ENCODE measurements at places on chromosomes 6 and 20.
A peak's percentile ranks its signal among the peaks of the same experiment; 100 is the strongest.

DNA sequence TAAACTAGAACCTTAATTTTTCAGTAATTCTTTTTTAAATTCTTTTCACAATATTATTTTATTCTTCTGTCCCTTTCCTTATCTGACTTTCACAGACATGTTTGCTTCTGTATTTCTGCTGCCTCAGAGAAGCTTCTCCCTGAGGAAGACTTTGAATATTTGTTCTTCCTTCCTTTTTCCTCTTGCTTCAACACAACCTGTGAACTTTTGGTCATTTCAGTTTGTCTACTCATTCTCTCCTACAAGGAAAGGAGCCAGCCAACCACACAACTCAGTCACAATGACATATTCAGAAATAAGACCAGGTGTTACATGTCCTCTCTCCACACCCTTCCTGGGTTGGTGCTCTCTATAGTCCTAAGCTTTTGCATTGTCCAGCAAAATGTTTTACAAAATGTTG is 310.4 kb downstream of the TFAP2B start:
- no peak for DNase-seq

DNA sequence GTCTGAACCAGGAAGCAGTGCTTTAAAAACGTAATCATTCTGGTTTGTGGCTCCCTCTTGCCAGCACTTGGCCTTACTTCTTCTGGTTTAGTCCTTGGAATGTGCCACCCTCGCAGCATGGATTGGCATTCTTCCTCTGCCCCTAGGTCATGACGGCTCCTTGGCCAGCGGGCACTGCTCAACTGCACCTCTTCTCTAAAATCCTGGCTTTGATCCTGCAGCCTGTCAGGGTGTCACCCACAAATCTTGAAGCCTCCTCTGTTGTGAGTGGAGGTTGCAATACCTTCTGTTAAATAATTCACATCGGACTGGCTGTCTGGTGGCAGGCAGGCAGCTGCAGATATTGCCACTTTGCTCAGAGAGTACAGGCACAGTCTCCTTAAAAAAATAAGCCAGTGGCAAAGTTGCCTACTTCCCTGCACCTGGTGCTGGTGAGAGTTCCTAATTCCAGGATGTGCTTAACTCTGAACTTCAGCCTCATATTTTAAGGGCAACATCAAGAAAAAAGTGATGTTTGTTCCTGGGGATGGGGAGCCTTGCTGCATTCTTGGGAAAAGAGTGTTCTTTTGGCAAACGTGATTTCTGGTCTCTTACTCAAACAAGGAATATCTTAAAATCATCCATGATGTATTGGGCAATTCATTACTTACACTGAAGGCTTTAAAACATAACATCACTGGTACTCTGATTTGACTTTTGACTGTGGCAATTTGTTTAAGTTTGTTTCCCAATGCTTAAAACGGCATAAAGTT is 179.8 kb downstream of the FOXA2 start:
- no peak for DNase-seq

DNA sequence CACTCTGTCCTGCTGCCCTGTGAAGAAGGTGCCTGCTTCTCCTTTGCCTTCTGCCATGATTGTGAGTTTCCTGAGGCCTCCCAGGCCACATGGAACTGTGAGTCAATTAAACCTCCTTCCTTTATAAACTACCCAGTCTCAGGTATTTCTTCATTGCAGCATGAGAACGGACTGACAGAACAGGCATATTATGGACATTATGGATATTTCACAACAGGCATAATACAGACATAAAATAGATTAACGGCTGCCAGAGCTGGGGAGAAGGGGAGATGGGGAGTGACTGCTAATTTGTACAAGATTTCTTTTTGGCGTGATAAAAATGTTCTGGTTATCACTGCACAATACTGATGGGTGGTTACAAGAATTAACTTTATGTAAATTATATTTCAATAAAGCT is 29.4 kb downstream of the TRPC4AP start:
- no peak for DNase-seq

DNA sequence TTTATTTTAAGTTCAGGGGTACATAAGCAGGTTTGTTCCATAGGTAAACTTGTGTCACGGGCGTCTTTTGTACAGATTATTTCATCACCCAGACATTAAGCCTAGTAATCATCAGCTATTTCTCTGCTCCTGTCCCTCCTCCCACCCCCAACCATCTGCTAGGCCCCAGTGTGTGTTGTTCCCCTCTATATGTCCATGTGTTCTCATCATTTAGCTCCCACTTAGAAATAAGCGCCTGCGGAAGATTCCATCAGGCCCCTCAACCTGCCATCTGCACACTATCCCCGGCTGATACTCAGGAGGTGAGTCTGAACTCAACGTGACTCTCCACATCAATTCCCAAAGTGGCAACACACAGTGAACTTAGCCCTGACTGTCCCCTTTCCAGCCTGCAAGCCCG is 228.0 kb upstream of the SYNDIG1 start:
- no peak for DNase-seq

GRCh38 chr6:87658516-87658915 is 43.5 kb downstream of the AKIRIN2 start:
- no peak for DNase-seq

DNA sequence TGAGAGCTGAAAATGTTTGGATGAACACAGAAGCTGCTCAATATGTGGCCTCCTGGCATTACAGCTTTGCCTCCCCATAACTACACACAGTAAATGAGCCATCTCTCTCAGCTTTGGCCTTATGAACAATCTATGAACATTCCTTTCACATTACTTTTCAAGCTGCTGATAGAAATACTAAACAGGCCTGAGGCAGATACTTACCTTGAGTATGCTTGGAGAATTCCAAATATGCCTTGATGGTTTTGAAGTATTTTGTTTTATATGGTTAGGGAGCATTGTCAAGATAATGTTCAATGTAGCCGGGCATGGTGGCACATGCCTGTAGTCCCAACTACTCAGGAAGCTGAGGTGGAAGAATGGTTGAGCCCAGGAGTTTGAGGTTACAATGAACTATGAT is 104.5 kb downstream of the CD24 start:
- no peak for DNase-seq

DNA sequence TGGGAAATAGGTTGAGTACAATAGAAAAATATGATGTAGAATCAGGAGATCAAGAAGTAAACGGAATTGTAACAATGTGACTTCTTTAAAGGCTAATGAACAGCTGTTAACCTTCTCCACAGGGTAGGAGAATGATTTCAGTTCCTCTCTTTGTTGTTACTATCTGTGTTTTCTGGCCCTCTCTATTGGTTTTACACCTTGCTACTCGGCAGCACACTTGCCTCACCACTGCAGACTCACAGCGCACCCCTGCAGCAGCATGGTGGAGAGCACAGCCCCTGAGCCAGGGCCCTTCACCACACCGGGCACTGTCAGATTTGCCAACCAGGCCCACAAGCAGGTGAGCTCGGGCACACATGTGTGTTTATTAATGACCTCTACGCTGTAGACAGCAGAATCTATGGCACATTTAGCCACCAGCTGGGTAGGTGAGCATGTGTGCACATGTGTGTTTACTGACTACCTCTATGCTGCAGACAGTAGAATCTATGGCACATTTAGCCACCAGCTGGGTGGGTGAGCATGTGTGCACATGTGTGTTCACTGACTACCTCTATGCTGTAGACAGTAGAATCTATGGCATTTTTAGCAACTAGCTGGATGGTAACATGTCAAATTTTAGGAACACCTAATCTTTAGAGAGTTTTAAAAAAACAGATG is 16.8 kb downstream of the SFT2D1 start:
- no peak for DNase-seq

DNA sequence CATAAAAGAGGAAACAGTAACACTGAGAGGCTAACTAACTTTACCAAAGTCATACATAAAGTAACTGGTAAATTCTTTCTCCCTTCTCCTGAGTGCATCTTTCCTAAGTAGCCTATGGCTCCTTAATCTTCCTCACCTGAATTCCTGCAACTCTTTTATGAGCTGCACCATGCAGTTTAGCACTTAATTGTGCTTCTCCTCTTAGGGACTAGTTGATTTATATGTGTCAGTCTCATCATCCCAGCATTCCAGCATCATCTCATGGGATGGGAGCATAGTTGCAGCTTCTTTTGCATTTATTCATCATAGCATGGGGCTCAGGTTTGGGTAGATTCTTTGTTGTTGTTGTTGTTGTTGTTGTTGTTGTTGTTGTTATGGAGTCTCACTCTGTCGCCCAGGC is 3.5 kb upstream of the TSPYL1 start:
- DNase-seq, result no peak

DNA sequence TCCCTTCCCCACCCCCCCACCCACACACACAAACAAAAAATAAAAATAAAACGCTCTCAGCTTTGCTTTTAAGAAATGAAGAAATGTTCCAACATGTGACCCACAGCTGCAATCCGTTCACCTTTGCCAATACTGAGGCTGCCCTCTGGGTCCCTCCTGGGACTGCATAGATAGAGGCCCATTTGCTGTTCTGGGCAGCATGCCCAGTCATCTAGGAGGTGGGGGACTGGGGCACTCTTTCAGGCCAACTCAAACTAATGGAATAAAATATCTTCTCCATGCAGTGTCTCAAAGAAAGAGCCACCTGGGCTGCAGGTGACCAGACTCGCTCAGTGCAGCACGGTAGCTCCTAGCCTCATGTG is 79.9 kb downstream of the SLC22A3 start:
- peak; percentile 83 for DNase-seq

DNA sequence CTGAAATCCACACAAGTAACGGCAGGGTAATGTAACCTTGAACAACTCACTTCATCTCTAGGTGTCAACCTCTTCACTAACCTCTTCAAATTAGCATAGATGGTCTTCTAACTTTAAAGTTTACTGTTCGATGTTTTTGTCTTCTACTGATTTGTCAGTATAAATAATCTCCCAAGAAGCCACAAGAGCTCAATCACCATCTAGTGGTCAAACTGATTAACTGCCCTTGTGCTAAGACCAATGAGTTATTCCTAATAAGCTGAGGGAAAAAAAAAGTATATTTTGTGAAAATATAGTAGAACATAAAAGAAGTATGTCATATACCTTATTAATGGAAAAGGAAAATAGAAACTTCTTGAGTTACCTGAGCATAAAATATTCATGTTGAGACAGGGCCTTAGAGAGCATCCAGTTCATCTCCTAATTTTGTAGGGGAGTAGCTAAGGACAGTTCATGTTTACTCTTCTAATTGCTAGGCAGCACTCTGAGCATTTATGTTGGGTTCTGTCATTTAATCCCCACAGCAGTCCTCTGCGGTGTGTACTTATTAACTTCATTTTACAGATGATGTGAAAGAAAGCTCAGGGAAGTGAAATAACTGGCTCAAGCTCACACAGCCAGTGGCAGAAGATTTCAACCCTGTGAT is 317.1 kb downstream of the ESR1 start:
- DNase-seq, result peak; percentile 45

DNA sequence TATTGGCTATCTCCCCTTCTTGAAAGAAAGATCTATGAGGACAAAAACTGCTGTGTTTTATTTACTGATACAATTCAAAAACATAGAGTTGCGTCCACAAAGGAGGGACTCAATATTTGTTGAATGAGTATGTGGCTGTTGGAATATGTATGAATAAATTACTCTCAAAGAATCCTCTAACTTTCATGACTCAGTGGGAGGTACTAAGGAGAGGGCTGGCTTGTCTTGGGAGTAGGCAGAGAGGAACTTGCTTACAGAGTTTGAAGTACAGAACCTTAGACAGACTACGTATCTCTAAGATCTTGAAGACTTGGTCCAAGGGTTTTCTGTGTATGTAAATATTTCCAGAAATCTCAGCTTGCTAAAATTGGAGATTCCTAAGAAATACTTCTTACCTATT is 504.0 kb upstream of the PTCHD4 start:
- DNase-seq, result no peak

GRCh38 chr20:60395991-60396390 is 437.8 kb downstream of the CDH26 start:
- DNase-seq, result no peak

DNA sequence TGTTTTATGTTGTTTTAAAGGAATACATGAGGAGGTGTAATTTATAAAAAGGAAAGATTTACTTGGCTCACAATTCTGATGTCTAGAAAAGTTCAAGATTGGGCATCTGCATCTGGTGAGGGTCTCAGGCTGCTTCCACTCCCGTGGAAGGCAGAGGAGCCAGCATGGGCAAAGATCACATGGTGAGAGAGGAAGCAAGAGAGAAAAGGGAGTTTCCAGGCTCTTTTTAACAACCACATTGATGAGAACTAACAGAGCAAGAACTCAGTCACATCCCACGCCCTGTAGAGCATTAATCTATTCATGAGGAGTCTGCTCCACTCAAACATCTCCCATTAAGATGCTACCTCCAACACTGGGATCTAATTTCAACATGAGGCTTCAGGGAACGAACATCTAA is 1666.3 kb downstream of the HACE1 start:
- no peak for DNase-seq

DNA sequence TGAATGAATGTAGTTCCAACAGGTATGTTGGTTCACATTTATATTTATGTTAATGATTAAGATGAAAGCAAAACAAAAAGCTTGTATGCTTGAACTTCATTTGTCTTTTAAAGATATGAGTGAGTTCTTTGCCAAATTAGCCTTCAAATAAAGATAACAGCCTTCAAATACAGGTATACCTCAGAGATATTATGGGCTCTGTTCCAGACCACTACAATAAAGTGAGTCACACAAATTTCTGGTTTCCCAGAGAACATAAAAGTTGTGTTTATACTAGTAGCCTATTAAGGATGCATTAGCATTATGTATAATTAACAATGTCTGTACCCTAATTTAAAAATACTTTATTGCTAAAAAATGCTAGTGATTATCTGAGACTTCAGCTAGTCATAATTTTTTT is 245.3 kb upstream of the MAN1A1 start:
- DNase-seq, result no peak

DNA sequence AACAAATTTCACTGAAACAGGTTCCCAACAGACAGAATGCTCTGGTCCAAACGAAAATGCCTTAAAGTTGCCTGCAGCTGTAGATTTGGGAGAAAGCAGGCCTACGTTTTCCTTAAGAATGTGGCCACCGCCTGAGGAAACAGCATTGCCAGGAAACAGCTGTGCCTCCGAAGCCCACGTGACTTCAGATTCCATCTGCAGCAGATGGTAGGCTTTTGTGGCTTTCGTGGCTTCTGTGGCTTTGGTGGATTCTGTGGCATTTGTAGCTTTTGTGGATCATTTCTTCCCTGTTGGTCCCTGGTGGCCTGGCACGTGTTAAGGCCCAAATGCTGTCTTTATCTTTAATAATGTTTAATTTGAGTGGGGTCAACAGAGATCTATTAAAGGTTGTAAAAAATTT is 222.9 kb downstream of the TTLL2 start:
- no peak for DNase-seq

DNA sequence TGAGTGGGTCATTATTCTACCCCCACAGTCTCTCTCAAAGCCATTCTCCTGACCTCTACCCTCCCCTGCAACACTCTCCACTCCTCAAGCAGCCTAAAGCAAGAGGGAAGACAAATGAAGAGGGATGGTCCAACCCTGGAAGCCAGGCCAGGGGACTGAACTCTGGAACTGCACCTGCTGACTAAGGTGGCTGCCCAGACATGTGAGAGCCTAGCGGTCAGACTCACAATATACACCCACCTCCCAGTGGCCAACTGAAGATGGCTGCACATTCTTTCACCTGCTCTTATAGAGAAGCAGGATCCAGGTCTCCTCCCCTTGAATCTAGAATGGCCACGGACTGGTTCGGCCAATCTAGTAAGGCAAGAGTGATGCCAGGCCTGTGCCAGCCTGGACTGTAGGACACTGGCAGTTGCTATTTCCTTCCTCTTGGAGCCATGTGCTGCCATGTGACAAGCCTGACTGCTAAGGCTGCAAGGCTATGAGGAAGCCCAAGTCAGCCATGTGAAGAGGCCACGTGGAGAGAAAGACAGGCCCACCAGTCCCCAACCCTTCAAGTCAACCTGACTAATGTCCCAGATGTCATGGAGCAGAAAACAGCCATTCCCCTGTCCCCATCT is 31.8 kb downstream of the ACSS1 start:
- no peak for DNase-seq

Data from smooth muscle cell of the brain vasculature (primary cell).